KG1 (cell line): ENCODE measurements at places on chromosomes 3 and 15.

- DNase-seq, result no peak
Measured at GRCh38 chr3:189561256-189561655, 69.9 kb upstream of the TP63 start.

DNA sequence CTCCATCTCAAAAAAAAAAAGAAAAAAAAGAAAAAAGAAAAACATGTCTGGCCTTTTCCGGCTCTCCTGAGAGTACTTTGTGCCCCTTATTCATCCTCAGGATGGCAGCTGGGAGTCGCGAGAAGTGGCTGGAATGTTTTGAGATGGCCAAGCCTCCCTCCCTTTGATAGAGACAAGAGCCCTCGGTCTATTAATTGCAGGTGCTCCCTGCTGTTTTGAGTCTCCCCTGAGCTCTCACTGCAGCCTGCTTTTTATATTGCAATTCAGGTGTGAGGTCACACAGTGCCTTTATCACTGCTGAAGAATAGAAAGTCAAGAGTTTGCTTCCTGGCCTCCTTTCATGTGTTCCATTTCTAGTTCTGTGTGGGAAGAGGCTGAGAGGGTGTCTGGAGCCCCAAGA is 10.9 kb downstream of the CA12 start:
- no peak for DNase-seq

GRCh38 chr3:26208201-26208600 is 414.4 kb upstream of the LRRC3B start:
- no peak for DNase-seq

GRCh38 chr3:8183627-8184026 is 318.0 kb upstream of the LMCD1 start:
- DNase-seq, result no peak

DNA sequence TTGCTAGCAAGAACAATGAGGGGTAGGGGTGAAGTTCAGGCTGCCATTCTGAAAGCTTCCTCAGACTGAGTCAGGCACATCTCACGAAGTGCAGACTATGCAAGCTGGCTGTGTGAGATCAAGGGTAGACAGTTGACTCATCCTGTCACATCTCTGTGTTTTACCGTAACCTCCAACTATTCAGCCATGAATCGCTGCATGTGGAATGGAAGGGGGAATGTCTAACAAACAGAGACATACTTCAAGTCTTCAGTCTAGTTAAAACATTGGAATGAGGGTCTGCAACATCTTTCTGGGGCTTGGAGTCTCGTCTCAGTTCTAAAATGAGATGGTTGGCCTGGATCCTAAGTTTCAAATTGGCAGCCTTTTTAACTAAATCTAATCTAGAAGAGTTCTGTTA is 25.9 kb downstream of the AGTR1 start:
- DNase-seq, result no peak

DNA sequence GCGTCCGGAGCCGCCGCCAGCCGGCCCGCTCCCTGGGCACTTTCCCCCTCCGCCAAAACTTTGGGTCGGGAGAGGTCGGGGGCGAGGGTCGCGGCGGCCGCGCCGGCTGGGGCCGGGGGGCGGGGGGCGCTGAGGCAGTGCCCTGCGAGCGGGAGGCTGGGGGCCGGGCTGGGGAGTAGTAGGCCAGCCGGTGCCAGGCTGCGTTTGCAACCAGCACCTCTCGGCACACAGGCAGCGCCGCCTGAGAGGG is 452 bp downstream of the BBX start:
- DNase-seq, result no peak

DNA sequence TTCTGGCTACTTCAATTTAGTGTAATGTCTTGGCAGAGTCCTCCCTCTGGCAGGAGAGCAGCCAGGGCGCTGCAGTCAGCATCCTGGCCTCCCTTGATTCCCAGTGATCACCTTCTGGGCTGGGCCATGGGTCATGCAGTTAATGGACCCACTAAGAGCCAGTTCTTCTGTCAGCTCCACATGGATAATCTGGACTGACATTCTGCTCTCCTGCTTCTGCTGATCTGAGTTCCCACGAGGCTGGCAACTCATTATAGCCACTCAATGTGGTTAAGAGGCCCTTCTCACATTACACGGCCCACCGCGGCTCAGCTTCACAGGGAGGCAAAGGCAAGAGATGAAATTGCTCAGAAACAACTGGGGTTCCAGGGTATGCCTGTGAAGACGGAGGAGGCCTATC is 94.0 kb downstream of the WDR76 start:
- no peak for DNase-seq

DNA sequence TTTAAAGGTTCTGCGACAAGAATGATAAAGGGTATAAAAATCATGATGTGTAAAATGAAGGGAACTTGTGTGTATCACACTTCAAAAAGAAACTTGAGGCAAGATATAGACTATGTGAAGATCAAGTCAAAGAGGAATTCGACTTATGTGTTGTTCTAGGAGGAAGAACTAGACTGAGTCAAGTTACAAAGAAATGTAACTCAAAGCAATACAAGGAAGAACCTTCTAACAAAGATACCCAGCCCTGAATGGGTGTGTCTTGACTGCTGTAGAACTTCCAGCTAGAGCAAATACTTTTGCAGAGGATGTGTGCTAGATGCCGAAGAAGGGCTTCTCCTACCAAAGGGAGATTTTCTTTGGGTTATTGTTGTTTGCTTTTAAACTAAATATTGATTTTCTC is 2.4 kb downstream of the SLC49A4 start:
- DNase-seq, result no peak

DNA sequence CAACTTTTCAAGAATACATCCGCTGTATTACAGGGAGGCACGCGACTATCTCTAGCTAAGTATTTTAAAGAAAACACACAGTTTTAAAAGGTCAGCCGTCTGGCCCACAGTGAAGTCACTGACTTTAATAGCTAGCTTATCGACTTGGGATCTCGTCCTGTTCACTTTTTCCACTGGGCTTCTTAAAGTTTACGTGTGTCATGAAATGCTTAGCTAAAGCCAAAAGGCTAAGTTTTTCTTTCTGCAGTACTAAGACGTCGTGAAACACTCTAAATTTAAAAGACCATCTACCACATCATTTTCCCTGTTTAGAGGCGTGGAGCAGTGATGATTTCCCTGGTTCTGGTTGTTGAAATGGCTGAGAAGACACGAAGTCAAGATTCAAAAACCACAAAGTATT is 27.1 kb downstream of the LRIG1 start:
- no peak for DNase-seq

DNA sequence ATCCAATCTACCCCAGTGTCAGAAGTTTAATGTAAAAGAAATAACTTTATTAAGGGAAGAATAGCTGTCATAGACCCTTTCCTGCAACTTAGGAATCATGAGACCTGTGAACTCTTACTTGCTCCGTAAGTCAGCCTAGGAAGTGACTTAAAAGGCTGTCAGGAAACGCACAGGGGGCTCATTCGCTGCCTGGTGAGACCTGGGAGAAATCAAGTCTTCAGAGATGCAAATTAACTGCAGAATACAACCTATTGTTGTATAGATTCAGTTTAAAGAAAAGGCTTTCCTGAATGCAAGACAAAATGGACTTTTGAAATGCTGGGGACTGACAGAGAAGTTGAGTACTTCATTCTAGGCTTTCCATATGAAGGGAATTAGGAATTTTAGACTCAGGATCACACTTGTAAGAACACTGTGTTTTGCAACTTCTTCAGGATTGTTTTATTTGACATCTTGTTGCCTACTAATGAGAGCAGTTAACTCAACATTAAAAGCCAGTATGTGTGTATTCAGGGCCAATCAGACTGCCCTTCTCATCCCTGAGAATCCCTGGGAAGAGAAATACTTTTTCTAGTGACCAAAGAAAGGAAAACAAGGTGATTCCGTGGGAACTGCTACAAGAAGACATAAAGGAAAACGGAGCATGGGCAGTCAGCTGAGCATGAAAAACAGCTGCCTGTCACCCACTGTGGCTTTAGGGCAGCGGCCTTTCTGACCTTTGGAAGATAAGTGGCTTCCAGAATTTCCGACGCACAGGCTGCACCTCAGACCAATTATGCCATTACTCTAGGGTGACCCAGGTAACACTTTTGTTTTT is 18.5 kb upstream of the DPPA4 start:
- no peak for DNase-seq

- DNase-seq, result no peak
Measured at GRCh38 chr3:88807491-88808105, 299.8 kb upstream of the EPHA3 start.

DNA sequence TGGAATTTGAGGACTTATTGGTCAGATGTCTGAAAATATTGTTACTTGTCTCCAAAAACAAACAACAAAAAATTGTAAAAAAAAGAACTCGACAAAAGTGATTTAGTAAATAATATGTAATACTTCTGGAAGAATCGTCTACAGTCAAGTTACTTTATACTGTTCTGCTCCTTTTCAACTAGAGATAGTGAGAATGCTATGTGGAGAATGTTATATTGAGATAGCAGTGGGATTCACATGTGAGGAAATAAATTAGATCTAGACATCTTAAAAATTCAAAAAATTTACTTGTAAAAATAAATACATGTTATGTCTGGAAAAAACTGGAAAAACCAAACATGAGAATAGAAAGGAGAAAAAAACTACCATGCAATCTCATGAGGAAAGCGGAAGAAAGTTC is 64.9 kb downstream of the SGO1 start:
- DNase-seq, result no peak

- no peak for DNase-seq
Measured at GRCh38 chr3:71392251-71392650, 191.3 kb downstream of the FOXP1 start.

DNA sequence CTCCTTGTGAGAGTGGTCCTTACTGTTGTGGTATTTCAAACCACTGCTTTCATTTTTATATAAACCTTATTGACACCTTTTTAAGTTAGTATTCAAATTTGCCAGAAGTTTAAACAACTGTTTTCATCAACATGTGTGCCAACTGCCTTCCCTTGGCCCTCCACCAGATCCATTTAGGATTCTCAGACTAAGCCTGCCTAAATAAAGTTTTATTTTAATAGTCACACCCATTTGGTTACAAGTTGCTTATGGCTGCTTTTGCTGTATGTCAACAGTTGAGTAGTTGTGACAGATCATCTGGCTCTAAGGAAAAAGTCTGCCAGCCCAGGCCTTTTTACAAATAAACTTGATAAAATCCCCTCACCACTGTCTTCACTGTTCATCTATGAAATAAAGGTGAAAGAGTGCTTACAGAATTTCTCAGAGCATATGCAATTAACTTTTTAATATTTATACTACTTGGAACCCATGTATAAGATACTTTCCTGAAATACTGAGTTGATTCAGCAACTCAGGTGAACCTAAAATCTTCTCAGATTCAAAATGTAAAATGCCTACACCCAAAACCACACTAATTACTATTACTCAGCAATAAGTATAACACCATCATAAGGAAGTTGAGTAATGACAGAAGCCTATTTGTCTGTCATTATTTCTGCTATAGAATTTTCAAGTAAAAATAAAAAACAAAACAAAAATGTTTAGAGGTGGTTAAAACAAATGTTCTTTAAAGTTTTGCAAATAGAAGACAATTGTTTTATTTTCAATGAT is 35.1 kb downstream of the PEAK1 start:
- no peak for DNase-seq

GRCh38 chr15:100909565-100909964 is 9.6 kb upstream of the LRRK1 start:
- no peak for DNase-seq

- DNase-seq, result no peak
Measured at GRCh38 chr15:50057196-50057595, 61.8 kb downstream of the ATP8B4 start.

GRCh38 chr15:84599906-84600305 is 903 bp upstream of the ZSCAN2 start:
- DNase-seq, result no peak

GRCh38 chr3:57596495-57597126 is 533 bp downstream of the ARF4 start:
- no peak for DNase-seq

DNA sequence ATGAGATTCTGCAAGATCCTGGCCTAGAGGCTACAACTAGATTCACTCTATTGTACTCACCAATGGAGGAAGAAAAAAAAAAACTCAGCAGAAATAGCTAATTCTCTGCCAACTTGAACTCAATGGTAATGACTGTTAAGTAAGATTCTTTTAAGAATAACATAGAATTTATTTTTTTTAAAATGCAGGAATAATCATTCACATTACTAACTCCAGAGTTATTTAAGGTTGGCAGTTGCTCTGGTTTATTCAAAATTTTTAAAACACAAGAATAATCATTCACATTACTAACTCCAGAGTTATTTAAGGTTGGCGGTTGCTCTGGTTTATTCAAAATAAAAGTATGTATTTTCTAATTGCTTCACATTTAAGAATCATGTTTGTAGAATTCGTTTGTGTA is 1071.9 kb downstream of the IGSF11 start:
- no peak for DNase-seq

DNA sequence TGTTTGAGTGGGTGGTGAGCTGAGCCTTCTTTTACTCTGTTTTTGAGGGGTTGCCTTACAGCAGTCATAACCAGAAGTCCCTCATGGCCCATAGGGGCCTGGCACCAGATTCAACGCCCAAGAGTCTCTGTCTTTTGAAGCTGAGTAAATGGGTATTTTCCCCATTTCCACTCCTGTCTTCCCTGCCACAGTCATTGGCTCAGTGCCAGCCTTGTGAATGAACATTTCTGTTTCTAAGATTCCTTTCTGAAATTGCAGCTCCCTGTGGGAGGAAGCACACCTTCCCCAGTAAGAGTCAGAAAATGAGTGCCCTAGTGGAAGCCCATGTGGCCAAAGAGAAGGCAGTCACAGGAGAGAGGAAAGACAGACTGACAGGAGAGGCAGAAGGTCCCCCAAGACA is 43.7 kb upstream of the POLR2M start:
- no peak for DNase-seq
